ENCODE measurements at places on chromosomes 6 and 20.

GRCh38 chr6:6697620-6698019 lies 109.1 kb downstream of the LY86 start:
- no peak for DNase-seq

DNA sequence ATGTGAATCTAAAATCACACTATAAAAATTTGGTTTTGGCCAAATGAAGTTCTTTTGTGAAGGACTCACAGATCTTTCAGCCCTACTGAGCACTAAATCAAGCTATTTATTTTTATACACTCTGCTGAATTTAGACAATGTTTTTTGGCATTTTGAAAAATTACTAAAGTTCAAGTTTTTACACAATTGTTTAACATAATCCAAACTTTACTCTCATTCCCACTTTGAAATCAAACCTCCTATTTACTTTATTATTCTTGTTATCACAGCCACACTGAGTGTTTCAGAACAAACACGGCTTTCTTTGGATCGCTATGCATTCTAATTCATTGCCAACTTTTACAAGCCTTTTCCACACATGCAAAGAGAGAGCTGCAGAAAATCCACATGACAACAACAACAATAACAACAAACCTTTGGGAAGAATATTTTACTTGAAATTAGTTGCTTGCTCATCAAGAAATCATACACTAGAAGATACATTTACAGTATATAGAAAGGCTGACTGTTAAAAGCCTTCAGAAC lies 49.1 kb upstream of the TMEM30A start:
- peak; percentile 40 for DNase-seq

DNA sequence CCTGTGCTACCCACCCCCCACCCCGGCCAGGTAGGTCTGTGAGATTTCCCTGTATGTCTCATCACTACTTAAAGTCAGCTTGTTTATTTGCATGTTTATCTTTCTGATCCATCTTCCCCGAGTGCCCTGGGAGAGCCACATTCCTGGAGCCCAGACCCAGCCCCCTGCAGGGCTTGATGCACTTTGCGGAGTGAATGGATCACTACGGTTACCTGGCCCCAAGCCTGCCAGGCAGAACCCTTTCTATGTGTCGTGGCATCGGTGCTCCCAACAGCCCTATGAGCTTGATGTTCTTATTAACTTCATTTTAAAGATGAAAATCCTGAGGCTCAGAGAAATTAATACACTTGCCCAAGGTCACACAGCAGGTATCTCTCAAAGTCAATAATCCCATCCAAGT lies 13.6 kb upstream of the SLCO4A1 start:
- no peak for DNase-seq

GRCh38 chr20:13771853-13772453 lies 12.8 kb downstream of the ESF1 start:
- DNase-seq = peak; percentile 51

GRCh38 chr20:37902504-37903313 lies at the start of gene VSTM2L:
Gene VSTM2L, plus strand, starts transcription at chr20:37903127. Its CDS starts 224 bp downstream, at chr20:37903351.
- DNase-seq = peak; percentile 75

GRCh38 chr6:35410131-35410530 lies 42.0 kb upstream of the FANCE start:
- no peak for DNase-seq

DNA sequence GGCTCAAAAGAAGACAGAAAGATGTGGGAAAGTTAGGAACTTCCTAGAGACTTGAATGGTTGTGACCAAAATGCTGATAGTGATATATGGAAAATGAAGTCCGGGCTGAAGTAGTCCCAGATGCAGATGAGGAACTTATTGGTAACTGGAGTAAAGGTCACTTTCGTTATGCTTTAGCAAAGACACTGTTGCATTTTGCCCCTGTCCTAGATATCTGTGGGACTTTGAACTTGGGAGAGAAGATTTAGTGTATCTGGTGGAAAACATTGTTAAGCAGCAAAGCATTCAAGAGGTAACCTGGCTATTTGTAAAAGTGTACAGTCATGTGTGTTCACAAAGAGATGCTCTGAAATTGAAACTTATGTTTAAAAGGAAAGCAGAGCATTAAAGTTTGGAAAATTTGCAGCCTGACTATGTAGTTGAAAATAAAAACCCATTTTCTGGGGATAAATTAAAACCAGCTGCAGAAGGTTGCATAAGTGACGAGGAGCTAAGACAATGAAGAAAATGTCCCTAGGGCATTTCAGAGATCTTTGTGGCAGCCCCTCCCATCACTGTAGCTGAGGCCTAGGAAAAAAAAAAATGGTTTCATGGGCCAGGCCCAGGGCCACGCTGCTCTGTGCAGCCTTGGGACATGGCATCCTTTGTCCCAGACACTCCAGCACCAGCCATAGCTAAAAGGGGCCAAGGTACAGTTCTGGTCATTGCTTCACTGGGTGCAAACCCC lies 1692.2 kb downstream of the HACE1 start:
- no peak for DNase-seq

- DNase-seq = no peak
These were observed 83.7 kb downstream of the SLC22A3 start for GRCh38 chr6:160431791-160432404.

DNA sequence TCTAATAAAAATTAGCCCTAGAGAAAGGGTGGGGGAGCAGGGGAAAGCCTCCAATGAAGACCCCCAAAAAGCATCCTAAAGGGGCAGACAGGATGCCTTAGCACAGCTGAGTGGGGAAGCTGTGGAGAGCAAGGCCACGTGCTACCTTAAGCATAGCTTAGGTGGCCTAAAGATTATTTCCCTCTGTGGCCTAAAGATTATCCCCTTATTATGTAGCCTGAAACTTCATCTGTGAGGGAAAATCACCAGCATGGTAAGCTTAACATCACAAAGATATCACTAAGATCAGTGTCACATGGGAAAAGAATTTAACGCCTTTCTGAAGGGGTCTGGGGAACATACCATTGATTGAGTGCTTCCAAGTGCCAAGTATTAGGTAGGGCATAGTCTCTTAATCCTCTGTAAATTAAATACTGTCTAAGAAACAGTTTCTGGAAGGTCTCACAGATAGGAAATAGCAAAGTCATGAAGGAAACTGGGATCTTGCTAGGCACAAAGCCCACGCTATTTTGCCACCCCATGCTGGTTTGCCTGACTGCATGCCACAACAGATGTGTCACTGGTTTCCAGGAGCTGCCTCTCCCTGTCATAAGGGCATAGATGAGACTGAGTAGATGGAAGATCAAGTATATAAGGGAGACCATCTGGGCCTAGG lies 170.0 kb downstream of the HACE1 start:
- no peak for DNase-seq

GRCh38 chr6:67802771-67803170 lies 832.3 kb upstream of the ADGRB3 start:
- DNase-seq = no peak

DNA sequence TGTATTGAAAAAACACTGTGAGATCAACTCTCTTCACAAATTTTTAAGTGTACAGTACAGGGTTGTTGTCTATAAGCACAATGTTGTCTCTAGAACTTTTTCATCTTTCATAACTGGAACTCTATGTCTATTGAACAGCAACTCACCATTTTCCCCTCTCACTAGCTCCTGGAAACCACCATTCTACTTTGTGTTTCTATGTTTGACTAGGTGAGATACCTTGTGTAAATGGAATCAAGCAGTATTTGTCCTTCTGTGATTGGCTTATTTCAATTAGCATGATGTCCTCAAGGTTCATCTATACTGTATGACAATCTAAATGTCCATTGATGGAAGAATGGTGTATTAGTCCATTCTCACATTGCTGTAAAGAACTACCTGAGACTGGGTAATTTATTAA lies 210.1 kb upstream of the FUT9 start:
- no peak for DNase-seq

DNA sequence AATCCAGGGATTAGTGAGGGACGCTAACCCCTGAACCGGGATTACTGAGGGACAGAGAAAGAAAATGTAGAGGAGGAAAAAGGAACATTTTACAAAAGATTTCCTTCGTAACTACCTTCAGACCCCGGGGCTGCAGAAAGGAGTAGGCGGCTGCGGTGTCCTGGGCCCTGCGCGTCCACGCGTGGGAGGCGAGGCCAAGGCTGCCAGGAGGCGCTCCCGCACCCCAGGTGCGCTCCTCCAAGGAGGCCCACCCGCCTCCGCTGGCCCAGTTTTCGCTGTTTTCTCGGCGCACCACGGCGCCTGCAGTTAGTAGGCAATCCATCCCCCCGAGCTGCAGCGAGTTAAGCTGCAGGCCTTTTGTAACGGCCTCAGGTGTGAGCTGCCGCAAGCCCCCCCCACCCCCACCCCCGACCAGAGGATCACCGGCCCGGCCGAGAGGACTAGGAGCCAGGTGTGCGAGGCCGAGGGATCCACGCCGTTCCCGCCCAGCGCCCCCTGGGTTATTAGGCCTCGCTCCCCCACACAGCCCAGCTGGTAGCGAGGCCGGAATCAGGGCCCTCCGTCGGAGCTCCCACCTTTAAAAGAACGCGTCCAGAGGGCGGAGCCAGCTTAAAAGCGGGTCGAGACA lies 380.3 kb upstream of the ARID1B start:
- DNase-seq = no peak

GRCh38 chr6:117265410-117266256 lies at the start of gene VGLL2:
Gene VGLL2, plus strand, starts transcription at chr6:117265558. Its CDS starts 206 bp downstream, at chr6:117265764.
- DNase-seq = peak; percentile 85

DNA sequence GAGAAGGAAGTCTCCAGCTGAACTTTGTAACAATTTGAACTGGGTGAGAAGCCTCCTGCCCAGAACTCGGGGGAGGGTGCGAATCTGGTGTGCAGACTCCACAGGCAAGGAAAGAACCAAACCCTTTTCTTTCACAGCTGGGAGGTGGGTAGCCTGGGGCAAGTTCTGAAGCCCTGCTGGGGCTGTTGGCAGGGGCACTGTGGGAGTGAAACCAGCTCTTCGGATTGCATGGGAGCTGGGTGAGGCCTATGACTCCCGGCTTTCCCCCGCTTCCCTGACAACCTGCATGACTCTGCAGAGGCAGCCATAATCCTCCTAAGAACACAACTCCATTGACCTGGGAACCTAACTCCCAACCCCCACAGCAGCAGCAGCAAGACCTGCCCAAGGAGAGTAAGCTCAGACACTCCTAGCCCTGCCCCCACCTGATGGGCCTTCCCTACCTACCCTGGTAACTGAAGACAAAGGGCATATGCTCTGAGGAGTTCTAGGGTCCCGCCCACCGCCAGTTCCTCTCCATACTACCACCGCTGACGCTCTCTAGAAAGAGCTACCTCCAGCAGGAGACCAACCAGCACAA lies 37.5 kb downstream of the SOD2 start:
- no peak for DNase-seq

DNA sequence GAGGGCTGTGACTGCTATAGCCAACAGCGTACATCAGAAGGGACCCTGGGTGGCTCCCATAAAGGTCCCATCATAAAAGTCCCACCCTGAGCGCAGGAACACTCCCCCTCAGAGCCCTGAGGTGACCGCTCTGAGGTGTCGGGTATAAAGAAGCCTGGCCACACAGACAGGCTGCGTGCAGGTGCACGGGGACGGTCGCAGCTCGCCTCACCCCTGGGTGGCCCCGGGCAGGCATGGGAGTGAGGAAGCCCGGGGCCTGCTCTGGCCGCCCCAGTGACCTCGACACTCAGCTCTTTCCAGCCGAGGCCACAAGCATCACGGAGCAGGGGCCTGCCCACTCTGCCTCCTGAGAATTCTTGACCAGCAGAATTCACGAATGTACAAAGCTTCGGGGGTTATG lies 14.4 kb upstream of the RNASET2 start:
- DNase-seq = no peak

- no peak for DNase-seq
These were observed 187.6 kb downstream of the DTNBP1 start for GRCh38 chr6:15475261-15475660.

DNA sequence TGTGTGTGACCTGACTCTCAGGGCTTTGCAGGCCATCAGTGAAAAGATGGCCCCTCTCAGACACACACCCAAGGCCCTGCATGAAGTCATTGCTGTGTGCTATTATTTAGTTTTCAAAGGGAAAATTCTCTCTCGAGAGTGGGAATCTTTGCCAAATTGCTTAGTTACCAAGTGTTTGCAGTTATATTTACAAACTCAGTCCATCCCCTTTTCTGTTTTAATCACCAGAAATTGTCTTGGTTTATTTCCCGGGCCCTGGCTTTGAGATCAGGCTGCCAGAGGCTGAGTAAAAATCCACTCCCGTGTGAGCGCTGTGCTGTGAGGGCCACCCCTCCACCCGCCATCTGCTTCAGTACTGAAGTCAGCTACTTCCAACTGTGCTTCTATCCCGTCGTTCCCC lies 163.1 kb downstream of the SOD2 start:
- DNase-seq = no peak

DNA sequence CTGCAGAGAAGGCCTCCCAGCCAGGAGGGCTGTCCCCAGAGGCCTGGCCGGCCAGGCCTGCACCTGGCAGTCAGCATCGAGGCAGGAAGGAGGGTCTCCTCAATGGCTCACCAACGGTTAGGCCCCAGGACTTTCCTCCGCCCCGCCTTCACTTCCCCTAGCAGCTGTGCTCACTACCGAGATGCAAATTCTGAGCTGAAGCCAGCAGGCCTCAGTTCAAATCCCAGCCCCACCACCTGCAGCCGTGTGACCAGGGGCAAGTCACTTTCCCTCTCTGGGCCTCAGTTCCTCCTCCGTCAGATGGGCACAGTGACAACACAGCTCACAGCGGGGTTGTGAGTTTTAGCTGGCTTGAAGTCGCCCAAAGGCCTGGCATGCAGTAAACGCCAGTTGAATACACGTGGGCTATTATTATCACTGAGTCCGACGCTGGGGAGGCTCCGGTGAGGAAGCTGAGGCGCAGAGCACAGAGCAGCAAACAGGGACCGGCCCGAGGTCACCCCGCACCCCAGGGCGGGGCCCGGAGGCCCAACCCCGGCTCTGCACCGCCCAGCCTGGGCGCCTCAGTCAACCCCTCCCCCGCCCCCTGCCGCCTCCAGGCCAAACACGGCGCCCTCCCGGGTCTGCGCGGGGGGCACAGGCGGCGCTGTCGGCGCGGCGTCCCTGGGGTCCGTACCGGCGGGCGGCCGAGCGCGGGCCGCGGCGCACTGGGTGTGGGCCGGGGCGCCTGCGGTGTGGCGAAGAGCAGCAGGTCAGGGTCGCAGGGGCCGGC lies 671 bp downstream of the E2F1 start:
- no peak for DNase-seq

DNA sequence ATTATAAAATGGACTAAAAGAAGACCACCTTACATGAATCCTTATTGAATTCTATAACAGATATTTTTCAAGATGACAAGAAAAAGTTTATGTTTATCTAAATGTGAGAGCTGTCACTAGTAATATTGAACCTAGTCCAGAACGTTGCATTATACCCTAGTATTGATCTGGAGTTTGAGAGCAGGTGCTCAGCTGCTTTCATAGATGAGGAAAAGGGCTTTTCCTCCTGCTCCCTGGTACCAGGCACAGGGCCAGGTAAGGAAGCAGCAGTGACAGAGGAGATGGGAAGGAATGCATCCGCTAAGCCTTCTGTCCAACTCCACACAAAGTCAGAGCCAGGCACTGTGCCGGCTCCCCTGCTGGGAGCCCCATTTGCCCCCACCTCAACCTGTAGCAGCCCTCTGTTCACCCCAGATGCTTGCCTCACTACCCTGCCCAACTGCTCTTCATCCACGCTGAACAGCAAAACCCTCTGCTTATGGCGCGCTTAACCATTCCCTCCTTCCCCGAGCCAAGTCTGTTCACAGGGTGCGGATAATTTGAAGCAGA lies 393.1 kb downstream of the FRK start:
- DNase-seq = no peak

- DNase-seq = no peak
These were observed 26.7 kb downstream of the TRERF1 start for GRCh38 chr6:42424906-42425474.
